ENCODE measurements at places on chromosomes 13 and 19.

- DNase-seq: no peak
Observed at GRCh38 chr19:55993492-55993891, 6.9 kb downstream of the NLRP5 start.

GRCh38 chr19:15769586-15769985 lies 17.9 kb upstream of the OR10H5 start:
- DNase-seq: no peak

DNA sequence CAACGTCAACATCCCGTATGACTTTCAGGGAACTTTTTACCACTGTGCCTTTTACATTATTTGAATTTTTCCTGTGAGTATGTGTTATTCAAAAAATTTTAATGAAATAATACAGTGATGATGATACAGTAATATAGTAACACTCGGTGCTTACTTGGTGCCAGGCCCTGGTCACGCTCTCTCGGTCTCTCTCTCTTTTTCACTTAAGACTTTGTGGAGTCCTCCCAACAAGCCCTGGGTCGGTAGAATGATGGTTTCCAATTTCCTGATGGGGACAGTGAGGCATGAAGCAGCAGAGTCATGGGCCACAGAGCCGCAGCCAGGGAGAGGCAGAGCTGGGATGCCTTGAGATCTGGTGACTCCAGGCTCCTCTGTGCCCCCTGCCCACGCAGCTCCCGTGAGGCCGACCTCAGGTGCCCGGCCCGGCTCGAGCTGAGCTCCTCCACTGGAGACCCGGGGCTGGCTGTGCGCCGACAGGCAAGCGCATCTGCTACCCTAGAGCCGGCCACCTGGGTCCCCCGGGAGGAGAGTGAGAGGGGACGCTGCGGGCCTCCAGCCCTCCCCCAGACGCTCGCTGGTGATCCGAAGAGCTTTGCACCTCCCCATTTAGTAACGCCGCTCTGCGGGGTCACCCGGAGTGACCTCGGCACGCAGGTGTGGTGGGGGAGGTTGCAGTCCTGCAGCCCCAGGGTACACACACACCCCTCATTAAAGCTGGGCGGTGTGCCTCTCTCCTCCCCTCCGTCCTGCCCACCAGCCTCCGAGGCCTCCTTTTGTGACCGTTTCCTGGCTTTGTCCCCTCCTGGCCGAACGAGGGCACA lies 4.4 kb upstream of the SBK3 start:
- no peak for DNase-seq

DNA sequence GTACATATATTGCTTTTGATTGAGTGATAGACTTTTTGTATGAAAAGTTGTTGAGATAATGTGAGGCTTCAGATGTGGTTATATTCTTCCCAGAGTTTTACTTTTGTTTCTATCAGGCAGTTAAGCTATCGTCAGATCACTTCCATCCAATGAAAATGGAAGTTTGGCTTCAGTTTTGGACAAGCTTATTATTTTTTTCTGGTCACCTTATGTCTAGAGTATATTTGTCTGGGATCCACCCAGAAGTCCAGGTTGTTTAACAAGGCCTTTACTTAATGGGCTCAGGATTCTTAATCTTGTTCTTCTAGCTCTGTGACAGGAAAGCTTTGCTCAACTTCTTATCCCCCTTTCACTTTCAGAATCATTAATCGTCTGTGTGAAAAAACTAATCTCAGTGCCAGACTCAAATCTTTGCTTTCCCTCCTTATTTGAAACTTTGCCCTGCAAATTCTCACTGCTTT lies 150.9 kb downstream of the PDS5B start:
- no peak for DNase-seq

GRCh38 chr13:37457612-37458011 lies 141.0 kb downstream of the POSTN start:
- no peak for DNase-seq

GRCh38 chr19:40228863-40229262 lies 2.4 kb upstream of the CCNP start:
- no peak for DNase-seq

GRCh38 chr13:59305896-59306295 lies 857.8 kb downstream of the DIAPH3 start:
- no peak for DNase-seq

- DNase-seq: no peak
Observed at GRCh38 chr19:688214-688613, 7.0 kb downstream of the PRSS57 start.

DNA sequence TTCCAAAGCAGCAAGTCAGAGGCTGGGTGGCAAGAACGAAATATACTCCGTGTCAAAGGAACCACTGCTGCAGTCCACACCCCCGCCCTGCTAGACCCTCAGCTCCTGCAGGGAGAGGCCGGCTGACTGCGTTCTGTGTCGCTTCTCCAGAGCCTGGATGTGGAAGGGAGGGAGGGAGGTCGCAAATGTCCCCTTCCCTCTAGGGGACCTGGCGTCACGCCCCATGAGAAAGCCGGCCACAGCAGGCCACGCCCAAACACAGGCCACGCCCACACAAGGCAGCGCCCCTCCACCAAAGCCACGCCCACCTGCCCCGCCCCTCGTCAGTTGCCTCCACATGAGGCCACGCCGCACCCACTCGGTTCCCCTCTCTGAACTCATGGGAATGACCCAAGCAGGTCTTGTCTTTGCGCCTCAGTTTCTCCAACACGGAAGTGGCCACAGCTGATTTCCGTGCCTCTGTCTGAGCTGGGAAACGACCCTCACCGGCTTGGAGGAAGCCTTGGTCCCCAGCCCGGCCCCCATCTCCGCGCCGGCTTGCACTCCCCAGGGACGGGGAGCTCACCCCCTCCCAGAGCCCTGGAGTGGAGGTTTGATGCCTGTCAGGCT lies 38.4 kb upstream of the TCF3 start:
- no peak for DNase-seq

GRCh38 chr19:41219924-41220567 lies 1.0 kb downstream of the AXL start:
- no peak for DNase-seq

DNA sequence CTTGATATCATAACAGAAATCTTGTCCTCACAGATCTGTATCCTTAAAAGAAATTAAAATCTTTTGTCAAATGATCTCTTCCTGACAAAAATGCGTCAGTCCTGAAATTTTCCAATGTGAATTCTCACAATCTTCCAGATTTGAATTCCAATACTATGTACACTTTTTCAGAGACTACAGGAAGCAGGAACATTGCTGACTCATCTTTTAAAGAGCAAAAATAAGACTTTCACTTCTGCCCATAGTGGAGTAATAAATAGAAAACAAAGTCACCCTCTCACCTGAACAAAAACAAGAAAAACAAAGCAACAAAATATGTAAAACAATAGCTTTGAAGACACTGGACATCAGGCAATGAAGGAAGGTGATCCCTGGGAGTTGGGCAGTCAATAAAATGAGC lies 167.0 kb upstream of the IPO5 start:
- DNase-seq: no peak

DNA sequence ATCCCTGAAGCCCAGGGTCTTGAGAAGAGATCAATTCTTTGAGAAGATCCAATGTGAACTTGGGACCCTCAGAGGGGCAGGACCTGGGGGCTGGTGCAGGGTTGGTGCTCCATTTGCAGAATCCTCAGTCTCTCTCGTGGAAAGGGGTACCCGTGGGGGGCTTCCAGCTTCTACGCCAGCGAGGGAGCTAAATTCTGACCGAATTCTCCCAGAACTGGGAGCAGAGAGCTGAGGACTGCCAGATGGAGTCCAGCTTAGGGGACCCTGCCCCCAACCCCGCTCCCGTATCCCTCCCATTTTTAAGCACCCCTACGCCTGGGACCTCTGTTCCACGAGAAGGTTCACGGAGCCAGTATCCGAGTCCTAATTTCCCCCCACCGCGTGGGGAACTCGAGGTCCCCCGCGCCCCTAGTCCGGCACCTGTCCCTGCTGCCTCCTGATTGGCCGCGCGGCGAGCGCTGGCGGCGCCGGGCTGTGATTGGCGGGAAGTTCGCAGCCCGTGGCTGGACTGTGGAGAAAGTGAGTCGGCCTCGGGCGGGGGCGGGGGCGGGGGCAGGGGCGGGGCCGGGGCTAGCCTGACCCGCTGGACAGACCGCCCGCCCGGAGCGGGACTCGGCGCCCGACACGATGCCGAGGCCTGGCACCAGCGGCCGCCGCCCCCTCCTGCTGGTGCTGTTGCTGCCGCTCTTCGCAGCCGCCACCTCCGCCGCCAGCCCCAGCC lies 4.4 kb upstream of the LTBP4 start:
- DNase-seq: no peak

GRCh38 chr13:19695829-19696228 lies 62.4 kb downstream of the MPHOSPH8 start:
- DNase-seq: no peak

DNA sequence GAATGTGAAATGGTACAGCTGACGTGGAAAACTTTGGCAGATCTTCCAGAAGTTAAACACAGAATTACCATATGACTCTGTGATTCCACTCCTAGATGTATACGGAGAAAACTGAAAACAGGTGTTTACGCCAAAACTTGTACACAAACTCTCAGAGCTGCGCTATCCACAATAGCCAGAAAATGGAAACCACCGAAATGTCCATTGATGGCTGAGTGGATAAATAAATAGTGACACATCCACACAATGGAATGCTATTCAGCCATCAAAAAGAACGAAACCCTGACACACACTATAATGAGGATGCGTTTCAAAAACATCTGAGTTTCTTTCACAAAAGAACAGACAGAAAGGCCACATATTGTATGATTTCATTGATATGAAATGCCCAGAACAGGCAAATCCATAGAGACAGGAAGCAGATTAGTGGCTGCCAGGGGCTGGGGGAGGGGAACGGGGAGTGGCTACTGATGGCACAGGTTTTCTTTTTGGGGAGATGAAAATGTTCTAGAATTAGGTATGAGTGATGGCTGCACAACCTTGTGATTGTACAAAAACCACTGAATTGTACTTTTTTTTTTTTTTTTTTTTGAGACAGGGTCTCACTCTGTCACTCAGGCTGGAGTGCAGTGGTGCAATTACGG lies 33.0 kb downstream of the IL12RB1 start:
- no peak for DNase-seq

DNA sequence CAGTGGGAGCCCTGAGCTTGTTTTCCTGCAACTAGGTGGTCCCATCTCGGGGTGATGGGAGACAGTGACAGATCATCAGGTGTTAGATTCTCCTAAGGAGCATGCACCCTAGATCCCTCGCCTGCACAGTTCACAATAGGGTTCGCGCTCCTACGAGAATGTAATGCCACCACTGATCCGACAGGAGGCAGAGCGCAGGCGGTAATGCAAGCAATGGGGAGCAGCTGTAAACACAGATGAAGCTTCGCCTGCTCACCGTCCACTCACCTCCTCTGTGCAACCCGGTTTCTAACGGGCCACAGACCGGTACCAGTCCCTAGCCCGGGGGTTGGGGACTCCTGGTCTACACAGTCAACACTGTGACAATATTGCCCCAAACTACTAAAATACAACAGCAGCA lies 38.8 kb downstream of the CARD8 start:
- DNase-seq: no peak

GRCh38 chr13:22270881-22271280 lies 600.0 kb downstream of the FGF9 start:
- no peak for DNase-seq

GRCh38 chr13:27827646-27828045 lies 35.4 kb downstream of the GSX1 start:
- DNase-seq: no peak

- no peak for DNase-seq
Observed at GRCh38 chr13:43934273-43934672, 54.6 kb downstream of the LACC1 start.

DNA sequence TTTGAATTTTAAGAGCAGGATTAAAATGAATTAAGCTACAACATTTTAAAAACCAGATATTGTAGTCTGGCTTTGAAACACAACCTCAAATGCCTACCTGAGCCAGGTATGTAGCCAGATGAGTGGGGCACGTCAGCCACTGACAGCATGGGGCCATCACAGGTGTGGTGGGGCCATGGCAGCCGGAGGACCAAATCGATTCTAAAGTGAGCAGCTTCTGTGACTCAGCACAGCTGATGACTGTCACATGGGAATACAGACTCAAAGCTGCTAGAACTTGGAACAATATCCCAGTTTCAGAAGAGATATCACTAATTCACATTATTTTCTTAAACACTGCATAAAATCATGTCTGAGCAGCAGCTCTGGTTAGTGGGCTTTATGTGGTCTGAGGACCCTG lies 52.8 kb downstream of the SERP2 start:
- DNase-seq: no peak

GRCh38 chr19:6925801-6926751 lies 38.7 kb downstream of the ADGRE1 start:
- DNase-seq: no peak

GRCh38 chr19:49331616-49332055 lies 3.6 kb upstream of the CD37 start:
- DNase-seq: no peak

DNA sequence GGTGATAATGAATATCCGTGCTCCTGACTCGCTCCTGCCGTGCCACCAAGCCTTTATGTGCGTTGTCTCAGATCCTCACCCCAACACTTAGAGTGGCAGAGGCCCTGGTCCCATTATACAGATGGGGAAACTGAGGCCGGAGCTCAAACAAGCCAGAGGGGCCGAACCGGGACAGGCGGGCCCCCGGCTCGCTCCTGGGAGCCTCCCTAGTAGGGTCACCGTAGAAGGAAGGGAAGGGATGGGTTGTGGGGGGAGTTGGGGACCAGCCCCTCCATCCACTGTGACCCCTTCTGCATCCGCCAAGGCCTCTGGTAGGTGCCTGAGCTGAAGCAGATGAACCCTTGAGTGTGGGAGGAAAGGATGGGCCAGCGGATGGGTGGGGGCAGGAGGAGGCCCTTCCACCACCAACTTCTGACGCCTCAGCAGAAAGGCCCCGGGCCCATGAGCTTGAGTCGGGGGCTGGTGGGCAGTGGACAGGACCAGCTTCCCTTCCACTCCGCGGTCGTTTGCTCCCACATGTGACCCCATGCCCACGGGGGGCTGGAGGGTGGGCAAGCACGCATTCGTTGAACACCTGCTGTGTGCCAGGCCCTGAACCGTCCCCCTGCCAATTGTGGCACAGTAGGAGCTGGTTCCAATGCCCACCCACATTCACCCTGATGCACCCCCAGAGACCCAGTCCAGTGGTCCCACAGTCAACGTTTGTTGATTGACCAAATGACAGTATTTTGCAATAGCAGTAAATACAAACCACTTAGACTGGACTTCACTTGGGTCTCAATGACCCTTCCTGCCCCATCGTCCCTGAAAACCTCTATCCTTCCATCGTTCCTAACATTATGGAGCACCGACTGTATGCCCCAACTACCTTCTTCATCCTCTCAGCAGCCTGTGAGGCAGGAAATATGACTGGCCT lies 24.2 kb upstream of the TCF3 start:
- DNase-seq: no peak
